ENCODE measurements at places on chromosomes 12 and 14.
A peak's percentile ranks its signal among the peaks of the same experiment; 100 is the strongest.

- DNase-seq = peak; percentile 18
Observed at GRCh38 chr14:48398675-48399282, 723.4 kb upstream of the MDGA2 start.

GRCh38 chr14:44165286-44165685 is 341.8 kb downstream of the FSCB start:
- no peak for DNase-seq

DNA sequence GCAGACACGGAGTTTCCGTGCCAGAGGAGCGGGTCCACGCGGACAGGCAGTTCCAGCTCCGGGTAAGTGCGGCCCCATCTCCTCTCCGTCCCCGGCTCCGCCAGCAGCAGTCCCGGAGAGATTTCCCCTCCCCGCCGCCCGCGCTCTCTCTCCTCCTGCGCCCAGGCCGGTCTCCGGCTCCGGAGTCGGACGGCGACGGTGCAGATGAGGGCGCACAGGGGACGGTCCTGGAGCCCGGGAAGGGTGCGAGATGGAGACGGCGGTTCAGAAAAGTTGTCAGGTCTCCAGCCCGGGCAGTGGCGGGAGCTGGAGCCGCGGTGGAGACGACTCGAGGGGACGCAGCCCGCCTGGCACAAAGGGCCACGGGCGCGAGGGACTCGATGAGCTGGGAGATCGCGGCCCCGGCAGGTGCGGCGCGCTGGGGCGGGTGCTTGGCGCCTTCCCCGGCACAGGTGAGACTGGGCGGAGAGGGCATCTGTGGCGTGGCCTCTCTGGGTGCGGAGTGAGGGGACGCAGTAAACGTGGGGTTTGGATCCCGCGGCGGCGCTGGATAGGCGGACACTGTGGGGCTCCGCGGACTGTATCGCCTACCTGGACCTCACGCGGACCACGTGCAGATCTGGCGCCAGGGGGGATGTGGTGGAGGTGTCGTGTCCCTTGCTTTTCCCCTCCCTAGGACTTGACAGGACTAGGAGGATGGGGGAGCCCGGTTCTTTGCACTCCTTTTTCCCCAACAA is 1540.3 kb upstream of the TMEM132C start:
- DNase-seq = no peak

DNA sequence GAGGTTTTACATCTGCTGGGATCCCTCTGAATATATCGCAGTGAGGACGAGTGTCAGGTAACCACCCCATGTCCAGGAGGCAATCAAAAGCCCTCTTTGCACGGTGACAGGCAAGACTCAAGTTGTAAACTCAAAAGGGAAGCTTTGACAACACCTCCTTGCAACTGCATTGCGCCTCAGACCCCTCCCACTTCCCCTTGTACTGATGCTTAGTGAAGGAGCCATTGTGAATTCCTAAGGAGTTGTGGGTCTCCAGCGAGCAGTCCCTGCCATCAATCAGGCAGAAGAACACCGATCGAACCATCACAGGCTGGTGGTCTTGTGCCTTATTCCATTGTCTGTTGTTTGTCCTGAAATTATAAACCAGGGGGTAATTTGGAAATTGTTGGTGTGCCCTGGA is 112.6 kb downstream of the CCDC60 start:
- DNase-seq = no peak

GRCh38 chr14:89425931-89426330 is 8.9 kb upstream of the FOXN3 start:
- DNase-seq = no peak

DNA sequence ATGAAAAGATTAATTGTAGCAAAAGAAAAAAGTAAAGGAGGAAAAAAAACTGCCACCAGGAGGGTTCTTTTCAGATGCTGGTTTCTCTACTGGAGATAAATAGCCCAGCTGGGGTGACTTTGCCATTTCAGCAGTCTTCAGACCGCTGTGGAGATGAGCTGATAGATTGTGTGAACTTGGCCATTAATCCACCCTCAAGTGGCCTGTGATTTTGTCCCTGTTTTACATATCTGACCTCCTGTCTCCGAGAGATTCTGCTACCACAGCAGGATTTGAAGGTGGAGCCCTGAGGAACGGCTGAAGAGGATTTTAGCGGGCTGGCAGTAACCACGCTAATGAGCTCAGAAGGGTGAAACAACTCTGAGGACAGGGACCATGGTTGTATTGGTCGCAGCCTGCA is 72.7 kb downstream of the WSCD2 start:
- no peak for DNase-seq

GRCh38 chr12:53115112-53115890 is 12.0 kb downstream of the SOAT2 start:
- DNase-seq = no peak

GRCh38 chr14:75675265-75675960 is 14.4 kb downstream of the TTLL5 start:
- DNase-seq = no peak

- no peak for DNase-seq
Observed at GRCh38 chr12:121769831-121770301, 23.6 kb downstream of the RHOF start.

- peak; percentile 47 for DNase-seq
Observed at GRCh38 chr12:29026419-29026818, 122.7 kb upstream of the FAR2 start.

GRCh38 chr12:91204421-91204820 is 21.8 kb upstream of the DCN start:
- no peak for DNase-seq

DNA sequence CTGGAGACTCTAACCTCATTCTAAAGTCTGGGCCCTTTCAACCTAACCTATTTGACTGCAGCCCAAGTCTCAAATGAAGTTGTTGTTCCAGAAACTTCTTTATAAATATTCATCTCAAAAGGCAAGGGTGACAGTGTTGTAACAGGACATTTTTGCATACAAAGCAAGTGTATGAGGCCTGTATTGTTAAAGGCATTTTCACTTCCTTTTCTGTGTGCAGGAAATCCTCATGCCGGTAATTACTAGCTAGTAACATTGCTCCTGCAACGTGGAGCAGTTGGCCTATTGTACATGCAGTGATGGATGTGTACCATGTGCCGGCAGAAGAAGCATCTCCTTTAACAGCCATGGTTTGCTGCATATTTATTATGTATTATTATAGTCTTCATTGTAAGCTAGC is 156.5 kb upstream of the RMST start:
- DNase-seq = peak; percentile 76

DNA sequence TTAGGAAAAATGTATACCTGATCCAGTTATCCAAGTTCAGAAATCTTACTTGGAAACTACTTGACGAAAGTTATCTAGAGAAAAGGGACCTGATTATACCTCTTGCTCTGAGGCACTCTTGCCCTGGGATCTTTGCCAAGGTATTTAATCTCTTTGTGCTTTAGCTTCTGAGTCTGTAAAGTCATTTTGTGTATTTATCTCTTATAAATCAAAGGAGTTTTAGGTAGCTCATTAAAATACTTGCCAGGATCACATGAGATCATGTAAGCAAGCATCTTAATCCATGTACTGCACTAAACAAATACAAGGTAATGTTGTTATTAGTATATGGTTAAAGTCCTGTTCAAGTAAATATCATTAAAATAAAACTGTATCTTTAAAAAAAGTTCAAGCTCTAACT is 147.5 kb downstream of the IPO8 start:
- no peak for DNase-seq

DNA sequence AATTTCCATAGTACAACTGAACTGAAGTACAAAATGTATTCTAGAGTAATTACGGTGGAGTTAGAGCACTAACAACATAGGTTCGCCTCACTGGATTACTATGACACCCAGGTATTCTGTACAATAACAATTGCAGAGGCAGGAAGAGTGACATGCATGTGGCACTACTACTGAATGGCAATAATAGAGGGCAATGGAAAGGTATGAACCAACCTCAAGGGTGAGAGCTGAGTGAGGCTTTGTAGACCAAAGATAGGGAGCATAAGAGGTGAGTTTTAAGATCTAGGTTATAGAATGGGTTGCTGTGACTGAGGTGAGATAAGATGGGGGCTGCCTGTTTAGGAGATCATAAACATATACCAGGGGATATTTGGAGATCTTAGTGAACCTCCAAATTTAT is 343.1 kb downstream of the PCNX1 start:
- no peak for DNase-seq

- DNase-seq = no peak
Observed at GRCh38 chr12:119547001-119547400, 46.6 kb upstream of the TMEM233 start.

- no peak for DNase-seq
Observed at GRCh38 chr14:23071244-23071920, 14.1 kb upstream of the CDH24 start.

- no peak for DNase-seq
Observed at GRCh38 chr12:42958291-42958674, 368.7 kb upstream of the PRICKLE1 start.

DNA sequence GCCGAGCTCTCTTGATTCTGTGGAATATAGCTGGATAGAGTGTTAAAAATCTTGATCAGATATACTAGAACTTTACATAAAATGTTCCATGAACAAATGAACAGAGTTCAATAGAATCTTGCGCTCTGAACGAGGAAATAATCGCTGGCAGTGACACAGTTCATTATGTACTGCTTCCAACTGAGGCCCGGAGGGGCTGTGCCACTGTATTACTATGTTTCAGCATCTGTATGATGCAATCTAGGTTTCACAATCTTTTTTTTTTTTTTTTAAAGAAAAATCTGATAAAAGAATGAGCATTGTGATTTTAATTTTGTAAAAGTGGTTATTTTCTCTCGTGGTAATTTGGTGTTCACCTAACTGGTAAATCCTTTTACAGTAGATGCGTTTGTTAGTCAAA is 77.2 kb downstream of the FERMT2 start:
- no peak for DNase-seq
